ENCODE measurements at places on chromosomes 16 and 17. TPM values are rescaled to one million over a fixed set of nuclear protein-coding genes. Genes with fewer than 3 reads are reported as not detected.

Gene SMPD3
- 0.19 TPM for total RNA-seq

Gene RFNG
- 18.3 TPM for total RNA-seq

Gene SPNS3
- total RNA-seq: 17.8 TPM

Gene KCTD19
- 1.4 TPM for total RNA-seq

Gene DPEP2
- total RNA-seq: 1.3 TPM

Gene ABCA3
- total RNA-seq: 7.4 TPM

Gene SLC16A13
- total RNA-seq: 10.5 TPM

Gene EFCAB3
- total RNA-seq: not detected

Gene NOG
- not detected for total RNA-seq

Gene CACNG3
- total RNA-seq: not detected

Gene VWA3A
- total RNA-seq: not detected

Gene ZG16
- total RNA-seq: not detected

Gene ZP2
- total RNA-seq: not detected

Gene TMEM238L
- total RNA-seq: not detected

Gene HEATR9
- total RNA-seq: 1.5 TPM

Gene PERCC1
- total RNA-seq: 0.70 TPM

Gene AIPL1
- not detected for total RNA-seq

Gene MLYCD
- 3.6 TPM for total RNA-seq

Gene USH1G
- total RNA-seq: not detected

Gene ZNF624
- 3.2 TPM for total RNA-seq

Gene C1QL1
- total RNA-seq: not detected

Gene SMTNL2
- not detected for total RNA-seq

Gene OVCA2
- total RNA-seq: 48.6 TPM

Gene MYH1
- total RNA-seq: not detected

Gene ZG16B
- 0.63 TPM for total RNA-seq

Gene CPHXL2
- not detected for total RNA-seq
